SHP77 treated with DMSO at 0.1 percent for 48 hours (cell line): ENCODE measurements at places on chromosomes 3 and 15.

DNA sequence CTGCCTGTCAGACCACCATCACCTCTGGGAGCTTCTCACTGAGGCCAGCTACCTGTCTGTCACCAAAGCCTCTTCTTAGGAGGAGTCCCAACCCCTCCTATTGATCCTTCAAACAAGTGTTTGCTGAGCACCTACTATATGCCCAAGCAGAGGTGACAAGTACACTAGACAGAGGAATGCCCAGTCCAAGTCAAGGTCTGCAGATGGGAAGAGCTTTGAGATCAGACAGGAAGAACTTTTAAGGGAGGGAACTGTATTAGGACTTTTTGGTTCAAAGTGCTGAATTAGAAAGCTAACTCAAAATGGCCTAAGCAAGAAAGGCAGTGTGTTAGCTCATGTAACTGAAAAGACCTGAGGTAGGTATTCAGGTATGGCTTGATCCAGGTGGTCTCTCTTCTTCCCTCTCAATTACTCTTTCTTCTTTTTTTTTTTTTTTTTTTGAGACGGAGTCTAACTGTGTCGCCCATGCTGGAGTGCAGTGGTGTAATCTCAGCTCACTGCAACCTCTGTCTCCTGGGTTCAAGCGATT is 3.6 kb upstream of the RAD18 start:
- DNase-seq: no peak

- peak; percentile 20 for DNase-seq
These were observed 46.9 kb upstream of the NEDD4 start for GRCh38 chr15:56040081-56041035.

- no peak for DNase-seq
These were observed 37.5 kb downstream of the TTC23 start for GRCh38 chr15:99211926-99212325.

DNA sequence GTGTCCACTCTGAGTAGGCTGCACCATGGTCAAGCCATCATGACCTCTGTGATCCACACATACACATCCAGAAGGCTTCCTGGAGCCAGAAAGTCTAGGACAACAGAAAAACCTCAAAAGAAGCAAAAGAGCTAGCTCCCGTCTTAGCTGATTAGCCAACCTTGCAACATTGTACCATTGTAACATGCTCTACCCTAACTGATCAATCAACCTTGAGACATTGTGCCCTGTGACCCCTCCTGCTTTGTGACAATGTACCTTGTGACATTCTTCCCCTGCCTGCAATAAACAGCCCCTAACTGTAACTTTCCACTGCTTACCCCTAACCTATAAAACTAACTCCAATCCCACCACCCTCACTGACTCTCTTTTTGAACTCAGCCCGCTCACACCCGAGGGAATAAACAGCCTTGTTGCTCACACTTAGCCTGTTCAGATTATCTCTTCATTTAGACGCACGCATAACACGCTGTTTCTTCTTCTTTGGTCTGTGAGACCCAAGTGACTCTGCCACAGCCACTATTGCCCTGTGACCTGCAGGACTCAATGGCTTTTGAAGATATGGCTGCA is 1104.6 kb downstream of the OTOL1 start:
- no peak for DNase-seq

- DNase-seq: no peak
These were observed 19.2 kb downstream of the TMEM212 start for GRCh38 chr3:171862392-171862791.

DNA sequence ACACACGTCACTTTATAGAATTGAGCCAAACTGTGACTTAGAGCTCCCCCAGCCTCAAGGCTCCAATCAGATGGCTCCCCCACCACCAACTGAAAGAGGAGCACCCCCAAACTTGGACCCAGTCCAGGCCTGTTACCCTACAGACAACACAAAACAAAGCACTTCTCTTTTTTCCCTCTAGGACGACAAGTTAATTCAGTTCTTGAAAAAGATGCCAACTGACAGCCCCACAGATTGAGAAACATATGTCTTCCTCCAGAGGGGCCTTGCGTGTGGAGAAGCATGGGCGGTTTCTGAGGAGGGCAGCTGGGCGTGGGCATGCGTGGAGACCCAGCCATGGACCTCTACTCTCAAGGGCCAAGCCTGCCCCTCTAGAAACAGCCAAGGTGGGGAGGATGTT is 229.5 kb downstream of the SHQ1 start:
- no peak for DNase-seq

- no peak for DNase-seq
These were observed 40.0 kb downstream of the PAQR5 start for GRCh38 chr15:69338535-69339213.

GRCh38 chr3:12049675-12050074 is 45.5 kb downstream of the SYN2 start:
- no peak for DNase-seq

- DNase-seq: no peak
These were observed 45.5 kb downstream of the SLC28A1 start for GRCh38 chr15:84929795-84930603.

DNA sequence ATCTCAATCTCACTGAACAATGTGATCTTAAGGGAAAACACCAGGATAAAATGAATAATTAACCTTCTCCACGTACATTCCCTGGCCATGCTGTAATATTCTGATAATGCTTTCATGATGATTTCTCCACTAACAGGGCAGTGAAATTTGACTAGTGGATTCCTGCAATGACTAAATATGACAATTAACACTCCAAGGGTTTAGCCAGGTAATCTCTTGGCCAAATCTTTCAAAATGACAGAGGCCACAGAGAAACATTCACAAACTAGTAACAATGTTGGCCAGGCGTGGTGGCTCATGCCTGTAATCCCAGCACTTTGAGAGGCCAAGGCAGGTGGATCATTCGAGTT is 31.7 kb upstream of the ST8SIA2 start:
- no peak for DNase-seq

GRCh38 chr3:161175506-161175905 is 45.6 kb upstream of the NMD3 start:
- no peak for DNase-seq
